ENCODE measurements at places on chromosomes 7 and 10.

DNA sequence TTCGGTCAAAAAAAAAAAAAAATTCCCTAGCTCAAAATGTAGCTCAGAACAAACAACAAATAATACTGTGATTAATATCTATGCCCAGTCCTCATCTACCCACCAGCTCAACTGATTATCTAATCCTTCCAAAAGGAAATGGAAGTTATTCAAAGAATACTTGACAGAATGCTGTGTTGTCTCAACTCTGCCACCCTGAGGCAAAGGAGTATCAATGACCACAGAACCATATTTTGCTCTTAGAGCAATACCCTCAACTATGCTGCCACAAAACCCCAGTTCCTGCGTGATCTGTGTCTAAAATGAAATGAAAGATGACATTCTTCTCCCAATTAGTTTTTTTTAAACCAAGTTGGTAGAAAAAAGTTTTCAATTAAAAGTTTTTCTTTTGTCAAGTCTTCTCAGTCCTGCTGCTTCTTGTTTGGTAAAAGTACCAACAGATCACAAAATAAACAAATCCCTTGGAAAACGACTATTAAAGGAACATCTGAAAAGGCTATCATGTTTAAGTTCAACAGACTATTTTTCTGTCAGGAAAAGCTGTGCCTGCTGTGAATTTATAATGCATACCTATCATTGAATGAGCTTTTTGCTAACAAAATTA, 21.6 kb downstream of the RBM28 start:
- no peaks in the 10 kb centered on the region for H3K4me1 ChIP-seq
- DNase-seq = no peak
- H3K27me3 ChIP-seq = no peaks in the 10 kb centered on the region
- no peak overlapping the region for H3K27ac ChIP-seq
- no peak overlapping the region for H3K4me3 ChIP-seq

GRCh38 chr10:55519264-55519663, 718.2 kb upstream of the PCDH15 start:
- H3K27me3 ChIP-seq = no peaks in the 10 kb centered on the region
- H3K36me3 ChIP-seq = no peaks in the 10 kb centered on the region
- H3K4me3 ChIP-seq = no peak overlapping the region
- H3K4me1 ChIP-seq = peaks cover 4% of the 10 kb centered on the region
- no peak for DNase-seq

- DNase-seq = no peak
- no peaks in the 10 kb centered on the region for H3K36me3 ChIP-seq
- H3K4me1 ChIP-seq = no peaks in the 10 kb centered on the region
- H3K4me3 ChIP-seq = no peak overlapping the region
- no peak overlapping the region for H3K27ac ChIP-seq
- no peaks in the 10 kb centered on the region for H3K27me3 ChIP-seq
Observed at GRCh38 chr10:58179238-58179637, 88.5 kb downstream of the IPMK start.

- peak within 1 kb of the TSS; percentile 75 for H3K4me3 ChIP-seq
- DNase-seq = peak; percentile 83
- H3K4me1 ChIP-seq = no peaks in the 10 kb centered on the region
- H3K27ac ChIP-seq = peak within 1 kb of the TSS; percentile 77
- no peaks in the 10 kb centered on the region for H3K36me3 ChIP-seq
Observed at GRCh38 chr10:70052462-70053217, at the start of gene MACROH2A2. Gene MACROH2A2 (plus strand): TSS chr10:70052846. CDS start chr10:70075659, 22,813 bp downstream.

GRCh38 chr10:74827045-74827441, 643 bp downstream of the KAT6B start:
- H3K4me1 ChIP-seq = peaks cover 41% of the 10 kb centered on the region
- peak overlapping the region; percentile 60 for H3K27ac ChIP-seq
- no peaks in the 10 kb centered on the region for H3K36me3 ChIP-seq
- H3K27me3 ChIP-seq = no peaks in the 10 kb centered on the region
- H3K4me3 ChIP-seq = peak overlapping the region; percentile 98

GRCh38 chr10:111107023-111107422, 30.2 kb downstream of the ADRA2A start:
- no peak overlapping the region for H3K27ac ChIP-seq
- DNase-seq = no peak
- H3K27me3 ChIP-seq = no peaks in the 10 kb centered on the region
- no peak overlapping the region for H3K4me3 ChIP-seq
- no peaks in the 10 kb centered on the region for H3K4me1 ChIP-seq
- H3K36me3 ChIP-seq = no peaks in the 10 kb centered on the region

GRCh38 chr7:74579800-74580685, 77.5 kb upstream of the GTF2I start:
- H3K36me3 ChIP-seq = no peaks in the 10 kb centered on the region
- no peak overlapping the region for H3K4me3 ChIP-seq
- H3K27ac ChIP-seq = no peak overlapping the region
- H3K4me1 ChIP-seq = peaks cover 6% of the 10 kb centered on the region

DNA sequence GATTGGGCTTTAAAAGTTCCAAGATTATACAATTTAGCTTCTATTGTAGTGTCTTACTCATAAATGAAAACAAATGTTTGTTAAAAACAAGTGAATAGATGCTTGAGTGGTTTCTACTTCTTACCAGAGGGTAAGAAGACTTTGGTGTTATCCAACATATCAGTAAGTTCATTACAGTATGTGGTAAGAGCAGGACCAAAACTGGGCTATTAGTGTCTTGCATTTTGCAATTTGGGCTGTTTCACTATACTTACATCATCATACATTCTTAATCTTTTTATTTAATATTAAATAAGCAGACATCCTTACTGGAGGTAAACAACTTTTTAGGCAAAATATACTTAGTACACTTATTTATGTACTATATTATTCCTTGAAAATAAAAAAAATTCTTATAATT, 248.4 kb upstream of the HGF start:
- no peaks in the 10 kb centered on the region for H3K4me1 ChIP-seq
- no peaks in the 10 kb centered on the region for H3K36me3 ChIP-seq
- H3K4me3 ChIP-seq = no peak overlapping the region
- H3K27ac ChIP-seq = no peak overlapping the region
- DNase-seq = no peak

DNA sequence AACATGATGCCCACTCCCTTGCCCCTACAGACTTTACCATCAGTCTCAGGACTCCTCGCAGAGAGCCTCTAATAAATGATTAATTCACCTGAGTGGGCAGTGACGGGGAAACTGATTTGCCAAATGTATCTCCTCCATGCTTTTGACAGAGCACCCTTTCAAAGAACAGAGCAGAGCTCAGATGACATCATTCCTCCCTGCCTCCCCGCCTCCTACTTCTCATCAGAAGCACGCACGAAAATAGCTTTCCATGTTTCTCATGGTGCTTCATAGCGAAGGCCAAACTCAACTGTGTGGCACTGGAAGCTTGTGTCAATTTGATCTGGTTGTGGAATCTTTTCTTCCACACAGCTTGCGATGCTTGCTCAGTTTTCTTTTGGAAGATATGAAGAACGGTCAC, 442.5 kb downstream of the RPS24 start:
- no peaks in the 10 kb centered on the region for H3K4me1 ChIP-seq
- no peaks in the 10 kb centered on the region for H3K27me3 ChIP-seq
- H3K4me3 ChIP-seq = no peak overlapping the region

GRCh38 chr10:12808014-12808613, 193.4 kb downstream of the CCDC3 start:
- H3K27me3 ChIP-seq = no peaks in the 10 kb centered on the region
- DNase-seq = no peak
- H3K27ac ChIP-seq = no peak overlapping the region
- no peaks in the 10 kb centered on the region for H3K4me1 ChIP-seq
- H3K36me3 ChIP-seq = no peaks in the 10 kb centered on the region

DNA sequence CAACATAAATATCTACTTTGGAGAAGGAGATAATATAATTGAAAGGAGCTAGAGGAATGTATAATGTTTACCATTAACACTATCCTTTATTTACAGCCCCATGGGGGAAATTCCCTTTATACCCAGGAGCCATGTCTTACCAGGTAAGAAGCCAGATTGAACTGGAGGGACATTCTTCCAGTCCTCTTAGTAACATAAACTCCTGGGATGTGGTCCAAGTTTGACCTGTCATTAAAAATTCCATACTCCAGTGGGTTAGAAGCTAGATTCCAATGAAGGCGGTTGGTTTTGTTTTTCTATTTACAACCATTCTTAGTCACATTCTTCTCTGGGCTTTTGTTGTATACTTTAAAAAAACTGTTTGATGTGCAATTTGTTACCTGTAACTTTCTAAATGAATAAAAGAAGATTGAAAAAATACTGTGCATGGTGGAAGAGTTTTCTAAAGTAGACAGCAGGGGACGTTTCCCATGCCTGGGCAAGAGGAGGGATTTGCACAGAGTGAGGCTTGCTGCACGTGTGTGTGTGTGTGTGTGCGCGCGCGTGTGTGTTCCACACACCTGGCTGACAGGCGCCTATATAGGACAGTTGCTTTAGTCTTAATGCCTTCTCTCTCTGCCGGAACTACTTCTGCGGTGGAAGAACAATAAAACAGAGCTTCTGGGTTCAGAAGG, 2.0 kb downstream of the PLCE1 start:
- H3K4me3 ChIP-seq = no peak overlapping the region
- H3K27ac ChIP-seq = no peak overlapping the region
- no peak for DNase-seq
- no peaks in the 10 kb centered on the region for H3K27me3 ChIP-seq

GRCh38 chr7:17680943-17681351, 259.3 kb downstream of the SNX13 start:
- no peaks in the 10 kb centered on the region for H3K27me3 ChIP-seq
- H3K36me3 ChIP-seq = no peaks in the 10 kb centered on the region
- H3K4me3 ChIP-seq = no peak overlapping the region
- DNase-seq = no peak
- peaks cover 10% of the 10 kb centered on the region for H3K4me1 ChIP-seq

DNA sequence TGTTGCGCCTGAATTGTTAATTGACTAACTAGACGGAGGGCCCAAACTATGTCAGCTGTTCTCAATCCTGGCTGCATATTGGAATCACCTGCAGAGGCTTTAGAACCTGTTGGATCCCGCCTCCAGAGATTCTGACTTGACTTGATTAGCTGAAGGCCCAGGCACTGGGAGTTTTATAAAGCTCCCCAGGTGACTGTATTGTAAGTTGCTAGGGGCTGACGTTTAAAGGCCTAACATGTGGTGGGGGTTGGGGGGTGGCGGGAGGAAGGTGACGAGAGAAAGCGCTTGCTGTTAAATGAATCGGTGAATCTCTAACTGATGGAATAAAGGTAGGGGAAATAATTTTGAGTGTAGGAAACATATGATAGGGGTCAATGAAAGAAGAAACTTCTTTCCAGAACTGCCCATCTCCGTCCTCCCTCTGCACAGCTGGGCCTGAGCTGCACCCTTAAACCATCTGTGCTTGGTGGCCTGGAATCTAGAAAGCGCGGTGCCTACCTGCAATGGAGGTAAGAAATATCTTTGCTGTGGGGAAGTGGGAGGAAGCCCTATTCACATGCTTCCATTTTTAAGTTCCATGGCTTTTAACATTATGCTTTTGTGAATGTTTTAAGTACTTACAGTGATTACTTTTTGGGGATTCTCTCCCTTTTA, 225.0 kb upstream of the FAM3C start:
- no peaks in the 10 kb centered on the region for H3K36me3 ChIP-seq
- no peak for DNase-seq
- H3K27me3 ChIP-seq = no peaks in the 10 kb centered on the region
- no peaks in the 10 kb centered on the region for H3K4me1 ChIP-seq
- H3K27ac ChIP-seq = no peak overlapping the region
- H3K4me3 ChIP-seq = peak overlapping the region; percentile 4

GRCh38 chr10:127055263-127055662, 141.1 kb downstream of the INSYN2A start:
- H3K27me3 ChIP-seq = no peaks in the 10 kb centered on the region
- H3K4me1 ChIP-seq = no peaks in the 10 kb centered on the region
- DNase-seq = no peak
- H3K4me3 ChIP-seq = no peak overlapping the region
- no peaks in the 10 kb centered on the region for H3K36me3 ChIP-seq

GRCh38 chr10:1054684-1055083, 1.5 kb upstream of the WDR37 start:
- H3K4me3 ChIP-seq = no peak overlapping the region
- DNase-seq = no peak
- H3K36me3 ChIP-seq = no peaks in the 10 kb centered on the region

DNA sequence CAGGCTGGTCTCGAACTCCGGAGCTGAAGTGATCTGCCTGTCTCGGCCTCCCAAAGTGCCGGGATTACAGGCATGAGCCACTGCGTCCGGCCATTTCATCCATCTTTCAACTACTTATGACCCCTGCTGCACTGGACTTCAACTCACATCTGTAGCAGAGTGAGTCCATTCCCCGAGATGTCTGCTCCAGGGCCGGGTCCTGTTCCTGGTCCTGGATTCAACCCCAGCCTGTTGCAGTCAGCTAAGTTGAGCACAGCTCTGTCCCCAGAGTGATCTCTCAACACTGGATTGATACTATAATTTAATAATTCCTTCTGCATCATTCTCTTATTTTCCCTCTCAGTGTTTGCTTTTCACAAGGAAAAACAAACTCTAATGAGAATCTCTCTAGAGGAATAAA, 25.8 kb downstream of the PRTFDC1 start:
- DNase-seq = no peak
- no peaks in the 10 kb centered on the region for H3K36me3 ChIP-seq
- no peak overlapping the region for H3K27ac ChIP-seq
- no peaks in the 10 kb centered on the region for H3K27me3 ChIP-seq
- no peak overlapping the region for H3K4me3 ChIP-seq
- no peaks in the 10 kb centered on the region for H3K4me1 ChIP-seq

DNA sequence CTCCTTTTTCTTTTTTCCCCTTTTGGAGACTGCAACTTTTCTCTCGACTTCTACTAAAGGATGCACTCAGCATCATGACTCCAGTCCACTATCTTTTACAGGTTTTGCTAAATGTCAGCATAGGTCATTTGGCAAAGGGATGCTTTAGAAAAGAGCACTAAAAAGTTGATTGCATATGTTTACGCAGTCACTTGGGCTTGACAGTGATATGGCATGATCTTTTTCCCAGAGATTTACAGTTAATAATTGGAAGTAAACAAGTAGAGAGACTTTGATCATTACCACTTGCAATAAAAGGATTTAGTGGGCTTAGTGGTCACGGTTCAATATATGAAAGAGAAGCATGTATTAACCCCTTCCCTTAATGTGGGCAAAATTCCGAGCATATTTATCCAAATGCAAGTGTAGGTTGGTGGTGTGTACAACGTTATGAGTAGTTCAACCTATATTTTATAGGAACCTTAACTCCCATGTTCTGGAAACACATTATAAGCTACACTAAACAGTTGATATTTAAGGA, 1.8 kb downstream of the BMI1 start:
- no peaks in the 10 kb centered on the region for H3K36me3 ChIP-seq
- no peak for DNase-seq
- peaks cover 32% of the 10 kb centered on the region for H3K4me1 ChIP-seq
- peak overlapping the region; percentile 63 for H3K4me3 ChIP-seq
- peak overlapping the region; percentile 79 for H3K27ac ChIP-seq
- no peaks in the 10 kb centered on the region for H3K27me3 ChIP-seq
